NCI-H82 (cell line): ENCODE measurements at places on chromosomes 2 and 18.

GRCh38 chr2:185471441-185471840 lies 267.2 kb upstream of the FSIP2 start:
- DNase-seq, result no peak

GRCh38 chr18:79508565-79509535 lies 113.1 kb downstream of the NFATC1 start:
- no peak for DNase-seq

GRCh38 chr2:218896501-218897393 lies 16.1 kb downstream of the WNT10A start:
- DNase-seq, result no peak

DNA sequence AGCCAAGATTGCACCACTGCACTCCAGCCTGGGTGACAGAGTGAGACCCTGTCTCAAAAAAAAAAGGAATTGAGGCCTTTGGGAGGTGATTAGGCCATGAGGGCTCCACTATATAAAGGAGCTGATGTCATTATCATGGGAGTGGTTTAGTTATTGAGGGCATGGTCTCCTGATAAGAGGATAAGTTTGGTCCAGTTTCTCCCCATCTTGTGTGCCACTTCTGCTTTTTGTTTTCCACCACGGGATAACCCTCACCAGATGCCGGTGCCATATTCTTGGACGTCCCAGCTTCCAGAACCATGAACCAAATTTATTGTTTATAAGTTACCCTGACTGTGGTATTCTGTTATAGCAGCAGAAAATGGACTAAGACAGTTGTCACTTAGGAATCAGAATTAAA lies 125.8 kb downstream of the C1D start:
- DNase-seq, result no peak

DNA sequence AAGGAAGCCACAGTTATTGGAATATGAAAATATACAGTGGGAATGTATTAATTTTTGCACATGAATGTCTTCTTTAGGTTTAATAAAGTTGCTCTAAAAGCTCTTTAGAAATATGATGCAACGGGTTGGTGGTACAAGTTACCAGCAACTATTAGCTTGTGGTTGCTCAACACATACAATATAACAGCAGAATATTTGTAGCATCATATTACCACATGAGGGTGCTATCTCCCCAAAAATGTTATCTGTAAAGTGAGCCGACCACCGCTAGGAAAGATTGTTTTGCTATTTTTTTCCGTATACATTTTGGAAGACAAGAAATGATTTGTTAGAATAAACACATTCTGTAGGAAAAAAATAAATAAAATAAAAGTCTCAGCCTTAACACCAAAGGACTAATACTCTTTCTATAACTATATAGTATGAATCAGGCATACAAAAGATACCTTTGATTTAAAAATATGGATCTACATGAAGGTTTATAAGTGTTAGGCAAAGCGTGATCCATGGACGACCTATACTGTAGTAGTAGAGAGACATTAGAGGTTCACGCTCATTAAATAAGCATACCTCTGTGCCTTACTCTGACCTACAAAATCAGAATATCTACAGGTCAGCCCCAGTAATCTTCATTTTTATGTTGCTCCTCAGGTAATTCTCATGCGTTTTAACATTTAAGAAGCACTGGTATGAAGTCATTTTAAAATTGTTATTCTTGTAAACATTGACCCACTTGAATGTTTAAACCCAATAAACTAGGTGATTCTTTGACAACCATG lies 1110.6 kb upstream of the ACVR2A start:
- DNase-seq, result peak; percentile 85

DNA sequence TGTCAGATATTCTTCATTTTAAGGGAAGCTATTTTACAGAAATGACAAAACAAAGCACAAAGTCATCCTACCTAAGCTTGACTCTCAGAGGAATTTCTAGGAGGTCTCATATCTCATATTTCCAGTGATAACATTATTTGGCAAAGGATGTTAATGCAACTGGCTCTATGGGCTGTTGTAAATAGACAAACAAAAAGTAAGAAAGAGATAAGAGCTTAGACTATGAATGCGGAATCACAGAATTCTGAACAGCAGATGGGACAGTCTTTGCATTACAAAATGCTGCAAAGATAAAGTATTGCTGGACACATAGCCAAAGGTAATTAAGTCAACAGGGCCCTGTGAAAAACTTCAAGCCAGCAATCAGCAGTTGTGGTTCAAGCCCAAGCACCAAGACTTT lies 23.9 kb downstream of the PIAS2 start:
- DNase-seq, result no peak

DNA sequence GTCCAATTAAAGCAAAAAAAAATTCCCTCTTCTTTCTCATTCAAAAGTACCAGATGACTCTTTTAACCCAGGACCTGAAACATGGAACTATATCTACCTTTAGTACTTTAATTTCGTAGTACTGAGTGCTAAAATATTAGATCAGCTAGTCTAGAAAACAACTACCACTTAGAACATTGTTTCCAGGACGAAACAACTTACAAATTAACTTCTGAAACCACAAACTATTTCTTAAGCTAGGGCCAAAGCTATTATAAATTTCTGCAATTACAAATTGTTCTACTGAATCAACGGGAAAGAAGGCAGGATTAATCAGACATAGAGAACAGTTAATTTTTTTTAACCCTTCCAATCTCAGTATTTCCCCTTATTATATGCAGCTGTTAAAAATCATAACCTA lies 39.9 kb downstream of the DARS1 start:
- no peak for DNase-seq

DNA sequence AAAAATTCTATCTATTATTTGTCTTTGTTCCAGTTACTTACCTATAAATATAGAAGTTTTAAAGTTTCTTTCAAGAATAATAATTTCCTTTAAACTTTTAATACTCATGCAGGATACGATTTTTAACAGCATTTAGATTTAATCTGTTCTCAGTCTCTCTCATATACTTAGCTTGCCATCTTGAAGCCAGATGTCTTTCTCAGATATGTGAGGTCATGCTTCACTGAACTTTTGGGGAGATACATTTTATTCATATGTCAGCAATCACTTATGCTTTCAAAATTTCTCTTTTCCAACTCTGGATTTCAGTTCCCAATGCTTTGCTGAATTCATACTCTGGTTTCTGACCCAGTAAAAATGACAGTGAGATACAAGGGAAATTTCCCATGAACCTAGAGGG lies 66.5 kb upstream of the CCDC178 start:
- no peak for DNase-seq

GRCh38 chr2:158179660-158180059 lies 78.0 kb downstream of the UPP2 start:
- peak; percentile 24 for DNase-seq

DNA sequence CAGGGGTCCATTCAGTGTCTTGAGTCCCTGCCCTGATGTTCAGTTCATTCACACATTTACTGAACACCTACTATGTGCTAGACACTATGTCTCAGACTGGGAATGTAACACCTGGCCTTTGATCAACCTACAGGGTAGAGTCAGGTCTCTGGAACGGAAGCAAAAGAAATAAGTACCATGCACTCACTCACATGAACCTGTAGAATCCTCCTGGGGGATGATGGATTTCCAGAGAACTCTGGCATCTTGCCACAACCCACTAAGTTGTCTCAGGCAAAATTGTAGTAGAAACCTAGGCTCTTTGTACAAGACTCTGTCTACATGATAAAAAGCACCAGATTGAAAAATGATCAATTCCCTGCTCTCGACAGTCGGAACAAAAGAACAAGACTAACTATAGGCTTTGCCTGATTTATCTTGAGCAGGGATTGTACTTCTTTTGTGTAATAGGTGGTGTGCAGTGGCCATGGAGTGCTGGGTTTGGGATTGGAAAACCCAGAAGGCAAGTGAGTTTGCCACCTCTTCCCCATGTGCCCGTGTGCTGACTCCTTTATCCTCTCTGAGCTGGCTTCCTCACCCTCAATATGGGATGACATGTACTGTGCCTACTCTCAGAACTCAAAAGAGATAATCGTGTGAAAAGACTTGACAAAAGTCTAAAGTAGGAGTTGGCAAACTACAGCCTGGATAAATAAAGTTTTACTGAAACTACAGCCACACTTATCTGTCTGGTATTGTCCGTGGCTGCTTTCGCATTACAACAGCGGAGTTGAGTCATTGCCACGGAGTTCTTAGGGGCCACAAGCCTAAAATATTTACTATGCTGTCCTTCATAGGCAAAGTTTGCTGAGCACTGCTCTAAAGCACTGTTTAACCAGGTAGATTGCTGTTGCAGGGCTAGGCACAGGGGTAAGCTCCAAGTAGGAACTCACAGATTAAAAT lies 4.4 kb downstream of the CAPN14 start:
- DNase-seq, result peak; percentile 6

GRCh38 chr18:26088487-26088886 lies 1.9 kb downstream of the SS18 start:
- no peak for DNase-seq

DNA sequence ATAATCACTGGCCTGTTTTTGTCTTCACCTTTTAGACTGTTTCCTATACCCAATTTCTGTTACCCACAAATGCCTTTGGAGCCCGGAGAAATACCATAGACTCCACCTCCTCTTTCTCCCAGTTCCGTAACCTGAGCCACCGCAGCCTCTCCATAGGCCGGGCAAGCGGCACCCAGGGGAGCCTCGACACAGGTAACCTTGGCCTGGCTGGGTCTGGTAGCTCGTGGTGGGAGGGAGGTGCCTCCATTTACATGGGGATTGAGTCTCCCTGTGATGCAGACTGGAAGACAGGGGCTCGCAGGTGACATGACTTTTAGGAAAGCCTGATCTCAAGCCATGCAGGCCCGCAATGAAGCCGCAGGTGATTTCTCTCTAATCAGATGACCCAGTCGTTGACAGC lies 100.6 kb downstream of the CABLES1 start:
- no peak for DNase-seq

- DNase-seq, result peak; percentile 91
Measured at GRCh38 chr2:60735496-60736250, 20.4 kb upstream of the PAPOLG start.
